GM12891 (cell line): ENCODE measurements at places on chromosomes 7 and 10.

GRCh38 chr7:1526271-1526754 is 4.2 kb upstream of the MAFK start:
- DNase-seq, result no peak

DNA sequence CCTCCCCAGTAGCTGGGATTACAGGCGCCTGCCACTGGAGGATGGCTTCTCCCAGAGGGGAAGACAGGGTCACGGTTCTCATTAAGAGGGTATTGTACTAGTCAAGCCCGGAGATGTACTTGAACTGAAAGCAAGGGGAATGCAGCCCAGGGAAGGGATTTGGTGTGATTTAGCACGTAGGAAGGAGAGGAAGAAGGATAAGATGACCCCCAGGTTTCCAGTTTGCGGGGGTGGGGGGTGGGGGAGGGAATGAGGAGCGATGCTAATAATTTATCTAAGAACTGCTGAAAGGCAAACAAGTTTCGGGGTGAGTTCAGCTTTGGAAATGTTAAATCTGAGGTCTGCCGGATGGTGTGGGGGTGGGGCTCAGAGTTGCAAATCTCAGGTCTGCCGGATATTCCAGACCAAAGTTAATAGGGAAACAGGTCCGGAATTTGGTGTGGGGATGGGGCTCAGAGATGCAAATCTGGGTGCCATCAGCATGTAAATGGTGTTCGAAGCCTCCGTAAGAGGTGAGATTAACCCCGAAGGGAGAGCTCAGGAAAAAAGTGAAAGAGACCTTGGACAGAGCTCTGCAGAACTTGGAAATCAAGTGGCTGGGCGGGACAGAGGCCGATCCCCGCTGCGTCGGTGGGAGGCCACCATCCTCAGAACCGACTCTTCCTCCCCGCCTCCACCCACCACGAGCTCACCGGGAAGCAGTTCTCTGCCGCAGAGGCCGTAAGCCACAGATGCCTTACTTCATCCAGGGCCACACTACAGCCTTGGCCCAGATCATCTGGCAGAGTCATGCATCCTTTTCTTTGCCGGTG is 1.6 kb upstream of the SEPHS1 start:
- no peak for DNase-seq

GRCh38 chr10:8365935-8366911 is 311.7 kb downstream of the GATA3 start:
- no peak for DNase-seq

- DNase-seq, result no peak
These were observed 48.6 kb downstream of the ITGB1 start for GRCh38 chr10:32909456-32909855.

- no peak for DNase-seq
These were observed 43.2 kb downstream of the PRR15 start for GRCh38 chr7:29606830-29607229.

DNA sequence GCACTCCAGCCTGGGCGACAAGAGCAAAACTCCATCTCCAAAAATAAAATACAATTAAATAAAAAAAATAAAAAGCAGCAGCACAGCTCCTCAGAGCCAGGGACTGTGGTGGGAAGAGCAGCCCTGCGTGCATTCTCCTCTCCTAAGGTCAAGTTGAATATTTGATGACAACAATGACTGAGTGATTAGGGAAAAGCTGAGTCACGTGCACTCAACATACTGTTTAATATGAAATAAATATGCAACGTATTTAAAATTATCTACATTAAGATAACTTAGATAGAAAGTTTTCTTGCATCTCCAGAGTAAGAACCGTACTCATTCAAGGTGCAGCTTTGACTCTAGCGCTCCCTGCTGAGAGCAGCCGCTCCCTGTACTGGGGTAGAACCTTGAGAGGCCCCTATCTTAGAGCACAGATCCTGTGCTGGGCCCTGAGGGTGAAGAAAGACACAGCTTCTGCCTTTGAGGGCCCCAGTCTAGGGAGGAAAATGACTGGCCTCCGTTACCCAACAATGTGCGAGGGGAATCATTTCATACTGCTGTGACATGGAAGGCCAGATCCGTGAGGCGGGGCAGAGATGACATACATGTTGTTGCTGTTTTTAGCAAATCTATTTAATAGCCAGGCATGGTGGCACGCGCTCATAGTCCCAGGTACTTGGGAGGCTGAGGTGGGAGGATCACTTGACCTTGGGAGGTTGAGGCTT is 81.1 kb downstream of the SVIL start:
- no peak for DNase-seq

- DNase-seq, result no peak
These were observed 298.5 kb downstream of the KLF6 start for GRCh38 chr10:3486346-3487065.

DNA sequence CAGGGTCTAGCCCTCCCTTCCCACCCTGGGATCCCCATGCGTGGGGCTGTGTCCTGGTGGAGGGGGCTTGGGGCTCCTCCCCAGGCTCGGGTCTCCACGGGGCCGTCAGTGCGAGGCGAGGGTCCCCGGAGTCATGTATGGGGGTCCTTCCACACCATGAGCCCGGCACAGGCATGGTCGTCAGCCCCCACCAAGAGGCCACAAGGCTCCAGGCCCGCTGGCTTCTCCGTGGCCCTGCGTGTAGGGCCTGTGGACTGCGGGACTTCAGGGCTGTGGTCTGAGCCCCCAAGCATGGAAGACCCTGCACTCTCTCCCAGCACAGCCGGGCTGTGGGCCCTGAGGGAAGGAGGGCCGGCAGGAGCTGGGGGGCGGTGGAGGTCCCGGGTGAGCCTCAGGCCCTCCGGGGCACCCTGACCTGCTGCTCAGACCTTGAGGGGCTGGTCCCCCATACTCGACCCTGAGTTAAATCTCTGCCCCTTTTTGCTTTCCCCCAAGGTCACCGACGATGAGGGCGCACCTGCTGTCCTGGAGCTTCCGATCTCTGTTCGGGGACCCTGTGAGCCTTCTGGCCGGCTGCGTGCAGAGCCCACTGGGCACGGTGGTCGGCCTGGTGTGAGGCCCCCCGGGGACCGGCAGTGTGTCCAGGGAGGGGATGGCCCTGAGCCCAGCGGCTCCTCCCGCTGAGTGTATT is 19.7 kb downstream of the PWWP2B start:
- no peak for DNase-seq

DNA sequence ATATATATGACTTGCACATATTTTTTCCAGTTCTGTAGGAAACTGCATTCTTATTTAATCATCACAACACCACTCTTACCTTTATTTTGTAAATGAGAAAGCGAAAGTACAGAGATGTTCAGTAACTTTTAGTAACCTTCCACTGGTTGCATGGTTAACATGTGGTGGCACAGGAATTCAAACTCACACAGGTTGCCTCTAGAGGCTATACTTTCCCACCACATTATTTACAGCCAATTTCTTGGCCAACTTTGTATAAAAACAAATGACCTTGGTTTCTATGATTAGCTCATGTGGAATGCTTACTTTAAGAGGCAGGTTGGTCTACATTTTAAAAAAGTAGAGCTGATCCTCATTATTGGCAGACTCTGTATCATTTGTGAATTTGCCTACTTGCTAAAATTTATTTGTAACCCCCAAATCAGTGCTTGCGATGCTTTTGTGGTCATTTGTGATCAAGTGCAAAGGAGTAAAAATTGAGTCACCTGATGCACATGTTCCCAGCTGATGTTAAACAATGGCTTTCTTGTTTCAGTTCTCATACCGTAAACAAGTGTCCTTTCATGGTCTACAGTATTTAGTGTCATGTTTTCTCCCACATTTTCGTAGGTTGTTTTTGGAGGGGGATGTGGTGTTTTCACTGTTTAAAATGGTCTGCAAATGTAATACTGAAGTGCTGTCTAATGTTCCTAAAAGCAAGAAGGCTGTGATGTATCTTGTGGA is 14.8 kb downstream of the BBS9 start:
- DNase-seq, result no peak

DNA sequence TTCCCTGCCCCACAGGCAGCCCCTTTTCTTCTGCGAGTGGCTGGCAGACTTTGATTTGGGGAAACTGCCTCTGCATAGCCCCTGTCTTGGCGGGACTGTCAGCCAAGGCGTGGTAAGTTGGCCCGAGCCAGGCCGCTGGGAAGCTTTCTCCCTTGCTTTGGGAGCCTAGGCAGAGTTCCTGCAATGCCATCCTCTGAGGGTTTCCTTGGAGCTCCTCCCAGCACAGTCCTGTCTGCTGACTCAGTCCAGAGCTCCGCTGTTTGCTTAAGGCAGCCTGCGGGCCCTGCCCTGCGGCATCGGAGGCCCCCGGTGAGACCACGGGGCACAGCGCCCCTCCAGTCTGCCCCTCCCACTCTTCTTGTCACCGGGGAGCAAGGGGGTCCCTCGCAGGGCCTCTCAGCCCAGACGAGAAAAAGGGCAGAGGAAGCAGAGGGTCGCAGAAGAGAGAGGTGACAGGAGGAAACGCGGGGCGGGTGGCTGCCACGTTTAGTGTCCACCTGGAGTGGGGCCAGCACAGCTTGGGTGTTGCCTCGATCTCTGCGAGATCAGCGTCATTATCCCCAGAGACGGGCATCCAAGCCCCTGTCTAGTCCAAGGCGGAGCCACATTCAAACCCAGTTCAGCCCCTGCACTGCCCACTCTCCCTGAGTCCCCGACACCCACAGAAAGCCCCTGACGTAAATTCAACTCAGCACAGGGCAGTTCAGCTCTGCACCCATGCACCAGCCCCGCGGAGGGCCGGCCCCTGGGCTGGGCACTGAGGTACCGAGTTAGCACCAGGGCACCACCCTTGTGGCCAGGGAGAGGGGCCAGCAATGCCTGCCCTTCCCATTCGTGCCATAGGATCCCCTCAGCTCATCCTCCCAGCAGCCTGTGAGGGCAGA is 59.0 kb upstream of the CHST15 start:
- DNase-seq, result no peak

DNA sequence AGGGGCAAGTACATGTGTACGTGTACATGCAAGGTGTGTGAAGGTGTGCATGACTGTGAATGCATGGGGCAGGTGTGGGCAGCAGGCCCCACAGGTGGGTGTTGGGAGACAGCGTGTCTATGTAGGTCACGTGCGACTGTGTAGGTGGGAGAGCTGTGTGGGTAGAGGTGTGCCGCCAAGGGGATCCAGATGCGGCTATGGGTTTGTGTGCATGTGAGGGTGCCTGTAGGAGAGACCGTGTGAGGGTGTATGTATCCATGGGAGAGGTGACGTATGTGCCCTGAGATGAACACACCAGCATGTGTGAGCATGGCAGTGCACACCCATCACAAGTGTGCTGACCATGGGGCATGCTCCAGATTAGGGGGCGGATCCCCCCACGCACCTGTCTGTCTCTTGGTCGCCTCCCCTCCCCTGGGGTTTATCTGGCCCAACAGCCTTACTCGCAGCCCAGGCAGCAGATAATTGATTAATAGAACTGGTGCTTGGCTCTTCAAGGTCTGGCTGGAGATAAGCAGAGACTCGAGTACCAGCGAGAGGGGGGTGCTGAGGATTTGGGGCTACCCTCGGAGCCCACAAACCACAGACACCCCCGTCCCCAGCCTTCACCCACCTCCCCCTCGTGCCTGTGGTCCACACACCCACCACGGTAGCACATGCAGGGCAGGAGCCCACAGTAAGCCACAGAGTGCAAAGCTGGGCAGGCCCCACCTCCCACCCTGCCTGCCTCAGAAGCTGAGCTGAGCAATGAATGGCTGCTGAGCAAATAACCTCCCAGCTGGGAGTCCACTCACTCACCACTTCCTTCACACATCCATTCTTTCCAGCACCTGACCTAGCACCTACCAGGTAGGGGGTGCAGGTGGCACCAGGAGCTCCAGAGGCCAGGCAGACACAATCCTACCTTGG is 41.4 kb upstream of the ZMIZ1 start:
- no peak for DNase-seq

GRCh38 chr10:3251172-3251571 is 78.6 kb upstream of the PITRM1 start:
- DNase-seq, result no peak

DNA sequence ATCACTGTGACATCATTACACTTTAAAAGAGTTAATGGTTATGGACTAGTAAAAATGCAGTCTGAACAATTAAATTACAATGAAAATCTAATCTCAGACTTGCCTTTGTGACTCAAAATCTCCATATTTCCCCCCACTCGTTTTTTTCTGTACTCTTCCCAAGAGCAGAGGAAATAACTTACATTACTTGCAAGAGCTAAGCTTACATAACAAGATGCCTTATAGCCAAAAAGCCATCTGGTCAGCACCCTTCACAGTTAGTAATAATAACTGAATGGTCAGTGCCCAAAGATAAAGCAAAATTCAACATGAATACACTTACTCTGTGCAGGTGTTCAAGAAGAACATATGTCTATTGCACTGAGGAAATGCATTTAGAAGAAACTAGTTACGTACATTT is 1381.5 kb upstream of the CELF2 start:
- no peak for DNase-seq

DNA sequence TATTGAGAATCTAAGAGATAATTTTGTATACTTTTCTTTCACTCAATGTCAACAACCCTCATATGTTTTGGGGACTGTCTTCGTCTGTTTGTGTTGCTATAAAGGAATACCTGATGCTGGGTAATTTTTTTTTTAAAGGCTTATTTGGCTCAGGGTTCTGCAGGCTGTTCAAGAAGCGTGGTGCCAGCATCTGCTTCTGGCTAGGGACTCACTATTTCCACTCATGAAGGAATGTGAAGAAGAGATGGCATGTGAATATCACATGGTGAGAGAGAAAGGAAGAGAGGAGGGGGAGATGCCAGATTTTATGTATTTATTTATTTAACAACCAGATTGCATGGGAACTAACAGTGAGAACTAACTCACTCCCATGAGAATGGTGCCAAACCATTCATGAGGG is 827.4 kb upstream of the PHF14 start:
- no peak for DNase-seq

GRCh38 chr10:35392482-35393228 is 56.3 kb downstream of the CCNY start:
- DNase-seq, result no peak

DNA sequence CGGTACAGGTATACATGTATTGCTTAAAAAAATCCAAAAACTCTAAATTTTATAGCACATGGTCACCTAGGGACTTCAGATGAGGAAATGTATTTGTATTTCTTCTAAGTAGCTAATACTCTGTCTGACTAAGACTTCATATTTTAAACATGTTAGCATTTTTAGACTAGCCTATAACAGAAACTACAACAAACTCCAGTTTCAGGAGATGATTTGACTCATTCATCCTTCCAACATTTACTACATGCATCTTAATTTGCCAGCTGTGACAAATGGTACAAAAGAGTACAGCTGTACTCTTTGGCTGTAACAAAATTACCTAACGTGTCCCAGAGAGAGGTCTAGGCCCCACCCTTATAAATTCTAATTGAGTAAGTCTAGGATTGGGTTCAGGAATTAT is 22.2 kb downstream of the TMEM209 start:
- no peak for DNase-seq

GRCh38 chr7:99219185-99219767 is 11.4 kb upstream of the KPNA7 start:
- no peak for DNase-seq

- DNase-seq, result no peak
These were observed 132.1 kb downstream of the CELF2 start for GRCh38 chr10:11149807-11150141.

DNA sequence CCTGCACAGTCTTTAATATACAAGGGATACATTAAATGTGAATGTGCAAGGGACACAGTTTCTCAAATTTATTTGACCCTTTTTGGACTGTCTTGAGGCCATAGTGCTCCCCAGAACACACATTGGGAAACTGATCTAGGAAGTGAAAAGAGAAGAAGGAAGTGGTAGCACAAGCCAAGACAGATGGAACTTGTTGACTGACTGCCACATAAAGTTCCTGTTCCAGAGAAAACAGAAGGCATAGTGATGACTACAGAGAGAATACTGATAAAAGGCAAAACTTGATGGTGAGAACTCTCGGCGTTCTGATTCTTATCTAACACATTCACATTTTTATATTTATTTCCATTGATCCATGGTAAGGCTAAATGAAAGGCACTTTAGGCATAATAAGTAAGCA is 1216.4 kb downstream of the CNTNAP2 start:
- no peak for DNase-seq
